ENCODE measurements at places on chromosomes 1 and 21. TPM values are rescaled to one million over a fixed set of nuclear protein-coding genes. Genes with fewer than 3 reads are reported as not detected.

GRCh38 chr1:166905900-166906299 is 29.8 kb upstream of the TADA1 start:
- H3K27me3 ChIP-seq, result no peaks in the 10 kb centered on the region
- no peak for DNase-seq
- H3K4me1 ChIP-seq, result peaks cover 12% of the 10 kb centered on the region
- H3K36me3 ChIP-seq, result no peaks in the 10 kb centered on the region
- H3K4me3 ChIP-seq, result peak overlapping the region; percentile 9

GRCh38 chr1:211515090-211516023 is 23.4 kb upstream of the RD3 start:
- no peaks in the 10 kb centered on the region for H3K36me3 ChIP-seq
- peak; percentile 84 for DNase-seq
- peaks cover 28% of the 10 kb centered on the region for H3K4me1 ChIP-seq
- peak overlapping the region; percentile 69 for H3K4me3 ChIP-seq
- H3K27me3 ChIP-seq, result no peaks in the 10 kb centered on the region
- no peak overlapping the region for H3K27ac ChIP-seq

DNA sequence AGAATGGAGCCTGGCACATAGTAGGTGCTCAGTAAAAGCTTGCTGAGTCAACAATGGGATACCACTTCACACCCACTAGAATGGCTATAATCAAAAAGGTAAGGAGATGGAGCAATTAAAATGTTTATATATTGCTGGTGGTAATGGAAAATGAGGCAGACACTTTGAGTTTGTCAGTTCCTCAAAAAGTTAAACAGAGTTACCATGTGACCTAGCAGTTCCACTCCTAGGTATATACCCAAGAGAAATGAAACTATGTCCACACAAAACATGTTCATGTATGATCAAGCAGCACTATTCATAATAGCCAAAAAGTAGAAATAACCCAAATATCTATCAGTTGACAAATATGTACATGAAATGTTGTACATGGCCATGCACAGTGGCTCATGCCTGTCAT is 74.8 kb upstream of the ECE1 start:
- no peak overlapping the region for H3K27ac ChIP-seq
- no peaks in the 10 kb centered on the region for H3K36me3 ChIP-seq
- H3K4me1 ChIP-seq, result peaks cover 18% of the 10 kb centered on the region

DNA sequence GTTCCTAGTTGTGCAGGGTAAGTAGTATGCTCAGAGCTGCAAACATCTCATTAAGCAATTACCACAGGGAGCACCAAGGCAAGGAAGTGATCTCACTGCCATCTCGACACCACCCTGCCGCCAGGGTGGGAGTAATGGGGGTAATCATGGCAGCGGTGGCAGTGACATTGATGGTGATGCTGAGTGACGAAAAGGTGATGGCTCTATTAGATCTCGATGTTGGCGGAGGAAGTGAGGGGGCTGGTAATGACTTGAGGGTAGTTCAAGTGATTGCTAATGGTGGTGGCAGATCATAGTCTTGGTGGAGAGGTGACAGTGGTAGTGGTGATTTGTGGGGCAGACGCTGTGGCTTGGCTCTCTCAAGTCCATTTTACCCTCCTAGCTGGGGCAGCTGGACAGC is 25.4 kb upstream of the TENT5B start:
- no peak overlapping the region for H3K27ac ChIP-seq
- H3K4me1 ChIP-seq, result no peaks in the 10 kb centered on the region
- H3K4me3 ChIP-seq, result no peak overlapping the region
- DNase-seq, result no peak

DNA sequence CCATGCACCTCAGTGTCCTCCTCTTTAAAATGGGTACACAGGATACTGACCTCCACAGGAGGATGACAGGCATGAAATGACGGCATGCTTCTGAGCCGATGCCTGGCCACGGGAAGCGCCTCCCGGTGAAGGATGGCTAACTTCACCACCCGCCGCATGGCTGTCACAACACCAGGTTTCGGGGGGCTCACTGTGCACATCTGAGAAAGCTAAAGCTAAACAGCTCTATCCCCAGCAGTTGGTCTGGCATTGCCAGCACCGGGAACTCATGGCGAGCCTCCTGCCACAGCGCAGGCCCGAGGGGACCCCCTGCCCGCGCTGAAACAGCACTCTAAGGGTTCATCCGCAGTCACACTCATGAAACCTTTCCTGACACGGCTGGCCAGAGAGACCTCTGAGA is 16.0 kb downstream of the NPHP4 start:
- no peaks in the 10 kb centered on the region for H3K27me3 ChIP-seq
- H3K27ac ChIP-seq, result no peak overlapping the region
- no peaks in the 10 kb centered on the region for H3K36me3 ChIP-seq
- no peaks in the 10 kb centered on the region for H3K4me1 ChIP-seq
- no peak overlapping the region for H3K4me3 ChIP-seq

DNA sequence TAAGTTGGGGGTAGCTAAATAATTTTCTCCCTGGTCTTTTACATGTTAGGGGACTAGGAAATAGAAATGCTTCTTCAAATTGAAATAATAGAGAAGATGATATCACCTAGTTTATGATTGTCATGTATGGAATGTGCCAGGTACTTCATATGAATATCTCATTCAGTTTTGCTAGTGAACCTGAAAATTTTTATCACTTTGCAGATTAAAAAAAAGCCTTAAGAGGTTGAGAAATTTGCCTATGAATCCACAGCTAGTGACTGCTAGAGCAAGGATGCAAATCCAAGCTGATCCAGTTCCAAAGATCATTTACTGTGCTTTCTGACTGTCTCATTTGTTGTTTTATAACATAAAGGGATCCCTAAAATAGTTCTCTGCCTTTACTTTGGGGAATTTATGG is 24.7 kb downstream of the RNF2 start:
- no peak for DNase-seq
- H3K36me3 ChIP-seq, result no peaks in the 10 kb centered on the region
- H3K27ac ChIP-seq, result no peak overlapping the region
- H3K4me3 ChIP-seq, result no peak overlapping the region

- H3K4me3 ChIP-seq, result no peak overlapping the region
- no peak overlapping the region for H3K27ac ChIP-seq
- H3K27me3 ChIP-seq, result no peaks in the 10 kb centered on the region
- H3K4me1 ChIP-seq, result no peaks in the 10 kb centered on the region
- DNase-seq, result peak; percentile 2
Observed at GRCh38 chr1:14804626-14805025, 206.1 kb downstream of the KAZN start.

DNA sequence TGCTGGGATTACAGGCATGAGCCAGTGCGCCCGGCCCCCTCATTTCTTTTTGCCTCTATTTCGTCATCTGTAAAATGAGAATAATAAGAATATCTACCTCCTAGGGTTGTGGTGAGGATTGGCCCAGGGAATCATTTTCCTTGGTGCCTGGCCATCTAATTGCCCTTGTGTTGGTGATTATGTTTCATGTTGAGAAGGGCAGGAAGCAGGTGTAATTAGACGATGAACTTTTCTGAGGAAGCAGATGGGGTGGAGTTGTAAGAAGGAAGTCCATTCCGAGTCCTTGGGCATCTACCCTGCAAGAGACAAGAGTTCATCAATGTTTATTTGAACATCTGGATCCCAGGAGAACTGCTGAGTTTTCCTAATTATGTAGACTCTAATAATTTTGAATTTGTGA is 38.7 kb upstream of the NEK2 start:
- no peak overlapping the region for H3K4me3 ChIP-seq
- H3K36me3 ChIP-seq, result no peaks in the 10 kb centered on the region
- DNase-seq, result no peak
- no peaks in the 10 kb centered on the region for H3K27me3 ChIP-seq
- no peak overlapping the region for H3K27ac ChIP-seq

DNA sequence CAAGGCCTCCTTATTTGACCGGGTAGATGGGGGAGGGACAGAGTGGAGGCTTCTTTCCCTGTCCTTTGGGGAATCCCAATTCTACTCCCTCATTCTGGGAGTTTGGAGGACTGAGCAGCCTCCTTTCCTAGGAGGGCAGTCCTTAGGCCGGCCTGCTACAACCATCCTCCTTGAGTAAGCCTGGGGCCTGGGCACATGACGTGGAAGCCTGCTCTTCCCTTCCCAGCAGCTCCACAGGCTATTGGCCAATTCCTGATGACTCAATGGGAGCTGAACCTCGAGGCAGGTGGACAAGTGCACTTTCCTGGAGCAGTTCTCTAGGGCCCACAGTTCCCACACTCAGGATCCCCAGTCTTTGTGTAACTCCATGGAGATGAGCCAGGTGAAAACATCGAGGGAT is 3.1 kb downstream of the KCNA10 start:
- no peak for DNase-seq
- H3K27ac ChIP-seq, result no peak overlapping the region
- H3K27me3 ChIP-seq, result peaks cover 8% of the 10 kb centered on the region
- no peaks in the 10 kb centered on the region for H3K4me1 ChIP-seq
- H3K36me3 ChIP-seq, result no peaks in the 10 kb centered on the region
- no peak overlapping the region for H3K4me3 ChIP-seq

DNA sequence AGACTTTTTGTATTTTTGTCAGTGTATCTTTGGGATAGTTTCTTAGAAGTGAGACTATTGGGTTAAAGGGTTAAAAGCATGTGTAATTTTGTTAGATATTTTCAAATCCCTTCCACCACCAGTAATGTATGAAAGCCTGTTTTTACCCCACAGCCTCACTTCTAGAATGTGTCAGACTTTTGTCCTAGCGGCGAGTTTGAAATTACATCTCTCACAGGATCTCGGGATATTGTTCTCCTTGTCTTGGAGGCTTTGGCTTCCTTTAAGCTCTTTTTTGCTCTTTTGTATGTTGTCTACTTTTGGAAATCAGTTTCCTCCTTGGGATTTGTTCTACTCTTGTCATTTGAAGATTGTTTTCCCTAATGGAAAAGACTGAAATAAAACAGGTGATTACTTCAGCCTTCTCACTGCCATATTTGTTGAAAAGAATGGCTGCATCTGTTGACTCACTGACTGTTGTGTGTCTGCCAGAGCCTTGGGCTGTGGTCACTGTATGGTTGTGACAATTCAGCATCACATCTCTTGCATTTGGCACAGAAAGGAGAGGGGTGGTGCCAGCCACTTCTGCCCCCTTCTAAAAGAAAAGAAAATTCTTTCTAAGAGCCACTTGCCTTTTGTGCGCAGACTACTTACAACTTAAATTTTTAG is 22.6 kb downstream of the ST3GAL3 start:
- no peaks in the 10 kb centered on the region for H3K36me3 ChIP-seq
- no peak overlapping the region for H3K4me3 ChIP-seq
- no peak overlapping the region for H3K27ac ChIP-seq
- no peak for DNase-seq

- H3K4me1 ChIP-seq, result no peaks in the 10 kb centered on the region
- no peaks in the 10 kb centered on the region for H3K36me3 ChIP-seq
- no peak for DNase-seq
- no peak overlapping the region for H3K27ac ChIP-seq
- H3K27me3 ChIP-seq, result no peaks in the 10 kb centered on the region
Observed at GRCh38 chr1:215894617-215895016, 327.5 kb downstream of the KCTD3 start.

DNA sequence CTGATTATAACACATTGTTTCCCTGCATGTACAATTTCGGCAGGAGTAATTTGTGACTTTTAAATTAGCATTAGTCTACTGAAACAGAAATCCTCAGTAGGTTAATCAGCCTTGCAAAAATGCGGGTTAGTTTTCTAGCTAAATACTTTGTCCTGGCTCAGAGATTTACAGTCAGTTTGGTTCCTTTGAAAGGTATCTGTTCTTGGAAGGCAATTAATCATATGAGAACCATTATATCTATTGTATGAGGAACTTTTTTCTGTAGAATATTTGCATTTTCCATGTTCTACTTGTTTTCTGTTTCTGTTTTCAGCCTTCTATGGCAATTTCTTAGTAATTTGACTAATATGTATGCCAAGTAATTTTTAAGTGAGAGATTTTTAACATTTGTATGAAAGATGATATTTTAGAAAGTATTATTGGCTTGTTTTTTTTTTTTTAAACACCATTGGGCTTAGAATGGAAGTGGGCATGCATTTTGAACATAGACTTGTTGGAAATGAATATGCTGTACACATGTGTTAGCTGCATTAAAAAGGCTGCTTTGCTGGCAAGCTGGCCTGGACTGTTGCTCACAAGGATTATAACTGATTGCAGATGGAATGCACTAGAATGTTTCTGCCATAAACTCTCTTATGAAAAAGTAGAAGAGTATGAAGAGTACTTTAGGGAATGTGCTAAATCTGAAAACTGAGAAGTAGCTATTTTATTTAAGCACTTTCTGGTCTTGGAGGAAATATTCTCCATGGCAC is 26.2 kb downstream of the KIF1B start:
- peaks cover 8% of the 10 kb centered on the region for H3K4me1 ChIP-seq
- H3K27ac ChIP-seq, result peak overlapping the region; percentile 82
- H3K4me3 ChIP-seq, result peak overlapping the region; percentile 66
- DNase-seq, result no peak
- no peaks in the 10 kb centered on the region for H3K36me3 ChIP-seq
- H3K27me3 ChIP-seq, result no peaks in the 10 kb centered on the region

- no peaks in the 10 kb centered on the region for H3K27me3 ChIP-seq
- no peaks in the 10 kb centered on the region for H3K4me1 ChIP-seq
- no peak overlapping the region for H3K27ac ChIP-seq
- no peak for DNase-seq
- no peak overlapping the region for H3K4me3 ChIP-seq
- H3K36me3 ChIP-seq, result no peaks in the 10 kb centered on the region
Observed at GRCh38 chr1:54163573-54163972, 10.8 kb upstream of the CDCP2 start.

GRCh38 chr1:59329412-59330053 is 32.6 kb downstream of the FGGY start:
- peaks cover 40% of the 10 kb centered on the region for H3K4me1 ChIP-seq
- H3K27ac ChIP-seq, result no peak overlapping the region
- H3K36me3 ChIP-seq, result peaks cover 10% of the 10 kb centered on the region
- no peak overlapping the region for H3K4me3 ChIP-seq
- H3K27me3 ChIP-seq, result no peaks in the 10 kb centered on the region

CMPK1 gene
- total RNA-seq, result 117 TPM

MCOLN3 gene
- total RNA-seq, result 0.74 TPM

CNTN2 gene
- not detected for total RNA-seq

FCRL2 gene
- total RNA-seq, result not detected

TCEA3 gene
- total RNA-seq, result 6.1 TPM

CHIA gene
- not detected for total RNA-seq

LHX8 gene
- not detected for total RNA-seq

PIGM gene
- 4.4 TPM for total RNA-seq

S100PBP gene
- total RNA-seq, result 52.9 TPM

ZSCAN20 gene
- 3.3 TPM for total RNA-seq

NR1I3 gene
- not detected for total RNA-seq

MX2 gene
- total RNA-seq, result 30.1 TPM

SYCP1 gene
- not detected for total RNA-seq

CCDC17 gene
- 5.9 TPM for total RNA-seq
